DMS79 treated with DMSO at 0.1 percent for 48 hours (cell line): ENCODE measurements at places on chromosomes 1 and 21.

GRCh38 chr1:153793261-153793972 is 18.2 kb downstream of the SLC27A3 start:
- DNase-seq: no peak

DNA sequence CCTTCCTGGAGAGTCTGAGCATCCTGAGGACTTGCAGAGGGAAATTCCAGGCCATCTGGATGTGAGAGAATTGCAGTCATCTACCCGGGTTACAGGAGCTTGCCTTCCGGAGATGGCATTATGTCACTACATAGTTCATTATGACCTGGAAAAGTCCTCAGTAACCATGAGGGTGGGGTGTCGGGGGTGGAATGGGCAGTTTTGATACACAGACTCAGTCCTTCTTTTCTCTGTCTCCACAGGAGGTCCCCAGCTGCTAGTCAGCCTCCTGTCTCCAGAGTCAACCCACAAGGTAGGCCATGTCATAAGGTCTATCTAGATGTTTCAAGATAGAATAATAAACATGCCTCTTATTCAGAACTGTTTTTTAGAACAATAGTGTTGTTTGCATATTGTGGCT is 268.2 kb upstream of the SGIP1 start:
- no peak for DNase-seq

GRCh38 chr1:235326719-235327558 is 1.0 kb downstream of the ARID4B start:
- peak; percentile 38 for DNase-seq

DNA sequence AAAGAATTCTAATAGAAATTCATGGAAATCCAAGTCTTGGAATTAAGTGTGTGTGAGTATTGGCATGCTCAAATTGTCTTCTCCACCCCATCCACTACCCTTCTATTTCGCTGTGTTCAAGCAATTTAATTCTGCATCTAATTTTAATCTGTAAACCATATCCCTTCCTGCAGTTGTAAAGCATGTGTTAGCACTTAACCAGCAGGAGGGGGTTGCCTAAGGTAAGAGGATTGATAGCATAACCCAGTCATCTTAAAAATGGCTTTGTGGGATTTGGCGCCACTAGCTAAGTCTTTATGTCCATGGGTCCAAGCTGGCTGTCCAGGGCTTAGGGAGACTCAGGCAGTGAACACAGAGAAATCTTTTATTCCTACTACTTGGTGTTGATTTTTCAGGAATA is 210.3 kb downstream of the PTPRC start:
- no peak for DNase-seq

GRCh38 chr21:14718951-14719350 is 172.8 kb upstream of the SAMSN1 start:
- no peak for DNase-seq

DNA sequence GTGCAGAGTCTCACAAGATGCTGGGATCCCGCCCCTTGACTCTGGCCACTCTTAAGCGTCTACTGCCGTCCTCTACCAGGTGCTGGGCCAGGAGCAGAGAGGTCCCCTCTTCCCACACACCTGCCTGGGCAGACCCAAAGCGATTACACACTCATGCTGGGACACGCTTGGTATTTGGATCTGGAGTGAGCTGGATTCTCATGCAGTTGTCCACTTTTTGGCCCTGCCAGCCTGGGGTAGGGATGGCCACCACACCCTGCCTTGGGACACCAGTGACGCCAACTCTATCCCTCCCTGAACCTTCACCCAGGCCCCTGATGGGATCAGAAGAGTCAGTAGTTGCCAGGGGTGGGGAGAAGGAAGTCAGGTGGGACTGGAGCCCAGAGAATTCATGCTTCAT is 28.6 kb downstream of the ITPKB start:
- DNase-seq: no peak

DNA sequence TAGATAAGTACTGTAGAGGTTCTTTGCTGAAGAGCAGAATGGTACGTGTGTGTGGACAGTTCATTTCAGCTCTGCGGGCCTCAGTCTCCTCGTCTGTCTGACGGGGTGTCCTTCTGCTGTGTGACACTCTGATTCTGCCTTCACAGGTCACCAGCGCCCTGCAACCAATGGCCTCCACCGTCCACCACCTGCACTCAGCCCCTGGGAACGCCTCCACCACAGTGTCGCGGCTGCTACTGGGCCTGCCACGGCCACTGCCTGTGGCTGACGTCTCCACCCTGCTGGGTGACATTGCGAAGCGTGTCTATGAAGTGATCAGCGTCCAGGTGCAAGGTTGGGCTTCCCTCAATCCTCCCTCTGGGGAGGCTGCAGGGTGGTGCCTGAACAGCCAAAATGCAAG is 17.0 kb downstream of the UMODL1 start:
- DNase-seq: no peak
